ENCODE measurements at places on chromosomes 12 and 14.
A peak's percentile ranks its signal among the peaks of the same experiment; 100 is the strongest.

GRCh38 chr12:30514666-30515065 is 181.0 kb downstream of the IPO8 start:
- DNase-seq, result no peak

DNA sequence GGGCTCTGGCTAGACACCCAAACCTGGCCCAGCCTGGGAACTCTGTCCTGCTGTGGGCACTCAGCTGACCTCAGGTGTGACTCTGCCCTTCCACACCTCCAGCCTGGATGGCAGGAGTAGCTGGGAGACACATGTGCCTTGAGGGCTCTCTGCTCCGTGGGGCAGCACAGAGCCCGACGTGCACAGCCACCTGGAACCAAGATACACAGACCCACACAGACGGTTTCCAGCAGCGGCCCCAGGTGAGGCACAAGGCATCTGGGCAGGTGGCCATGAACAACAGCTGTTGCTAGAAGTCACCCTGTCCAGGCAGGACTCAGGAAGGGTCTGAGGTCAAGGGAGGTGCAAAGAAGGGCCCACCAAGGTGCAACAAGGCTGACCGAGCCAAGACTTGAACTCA is 5.9 kb downstream of the DEGS2 start:
- no peak for DNase-seq

DNA sequence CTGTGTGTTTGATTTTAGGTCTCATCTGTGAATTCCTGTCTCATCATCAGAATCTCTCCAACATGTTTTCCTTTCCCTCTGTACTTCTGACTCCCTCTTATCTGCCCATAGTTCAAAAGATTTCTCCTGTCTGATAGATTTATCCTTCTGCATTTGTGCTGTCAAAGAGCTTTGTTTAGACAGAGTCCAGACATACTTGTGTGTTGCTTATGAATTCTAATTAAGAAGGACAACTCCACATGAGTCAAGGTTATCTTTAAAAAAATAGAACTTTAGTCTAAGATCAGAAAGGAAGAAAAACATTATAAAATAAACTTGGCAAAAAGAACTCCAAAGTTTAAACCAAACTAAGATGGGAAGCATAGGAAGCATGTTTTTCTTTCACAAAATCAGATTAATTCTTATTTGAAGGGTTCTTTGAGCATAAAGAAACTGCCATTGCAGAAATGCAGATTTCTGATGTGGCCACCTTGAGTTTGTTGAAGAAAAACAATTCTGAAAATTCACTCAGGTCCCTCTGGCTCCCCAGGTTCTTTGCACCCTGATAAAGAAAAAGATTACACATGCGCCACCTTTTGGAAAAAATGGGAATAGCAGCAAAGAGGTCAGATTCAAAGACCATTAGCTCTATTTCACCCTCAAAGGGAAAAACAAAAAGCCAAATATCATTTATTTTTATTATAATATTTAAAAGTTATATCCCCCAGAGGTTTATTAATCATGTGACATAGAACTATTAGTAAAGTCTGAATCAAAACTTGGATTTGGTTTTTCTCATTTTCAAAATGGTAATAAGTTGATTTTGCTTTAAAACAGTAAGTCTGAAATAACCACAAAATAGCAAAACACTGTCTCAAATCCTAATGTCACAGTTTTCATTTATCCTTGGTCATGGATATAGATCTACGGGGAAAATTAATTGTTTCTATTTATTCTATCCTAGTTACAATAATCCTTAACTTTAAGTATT is 143.7 kb upstream of the DCN start:
- peak; percentile 42 for DNase-seq

DNA sequence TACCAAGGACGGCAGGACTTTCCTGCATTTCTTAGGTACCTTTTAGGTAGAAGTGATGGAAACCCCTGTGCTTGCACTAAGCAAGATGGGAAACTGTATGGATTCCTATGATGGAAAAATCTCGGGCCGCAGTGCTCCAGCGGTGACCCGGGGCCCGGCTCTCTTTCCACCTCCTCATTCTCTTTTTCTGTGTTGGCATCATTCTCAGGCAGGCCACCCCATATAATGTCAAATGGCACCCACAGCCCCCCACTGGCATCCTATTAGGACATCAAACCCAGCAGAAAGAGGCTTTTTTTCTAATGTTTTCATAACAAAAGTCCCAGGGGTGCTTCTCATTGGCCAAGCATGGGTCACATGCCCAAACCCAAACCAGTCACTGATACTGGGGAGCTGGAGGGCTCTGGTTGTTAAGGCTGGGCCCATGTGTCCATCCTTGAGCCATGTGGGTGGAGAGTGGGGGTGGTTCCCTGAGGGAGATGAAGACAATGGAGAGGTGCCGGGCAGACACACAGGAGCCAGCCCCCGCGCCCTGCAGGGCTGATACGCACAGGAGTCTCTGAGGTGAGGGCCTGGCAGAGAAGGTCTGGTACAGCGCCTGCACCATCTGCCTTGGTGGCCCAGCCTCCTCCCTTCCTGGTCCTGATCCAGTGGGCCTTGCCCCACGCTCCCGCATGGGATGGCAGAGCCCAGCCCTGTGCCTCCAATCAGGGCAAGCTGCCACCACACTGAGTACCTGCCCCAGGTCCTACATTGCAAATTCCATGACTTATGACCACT is 142.1 kb downstream of the CALM1 start:
- DNase-seq, result no peak

GRCh38 chr12:62647586-62647985 is 181.0 kb downstream of the MON2 start:
- DNase-seq, result no peak

- no peak for DNase-seq
These were observed 987.8 kb upstream of the USP15 start for GRCh38 chr12:61272441-61272840.

- no peak for DNase-seq
These were observed 46.0 kb downstream of the KCNK10 start for GRCh38 chr14:88276923-88277596.

DNA sequence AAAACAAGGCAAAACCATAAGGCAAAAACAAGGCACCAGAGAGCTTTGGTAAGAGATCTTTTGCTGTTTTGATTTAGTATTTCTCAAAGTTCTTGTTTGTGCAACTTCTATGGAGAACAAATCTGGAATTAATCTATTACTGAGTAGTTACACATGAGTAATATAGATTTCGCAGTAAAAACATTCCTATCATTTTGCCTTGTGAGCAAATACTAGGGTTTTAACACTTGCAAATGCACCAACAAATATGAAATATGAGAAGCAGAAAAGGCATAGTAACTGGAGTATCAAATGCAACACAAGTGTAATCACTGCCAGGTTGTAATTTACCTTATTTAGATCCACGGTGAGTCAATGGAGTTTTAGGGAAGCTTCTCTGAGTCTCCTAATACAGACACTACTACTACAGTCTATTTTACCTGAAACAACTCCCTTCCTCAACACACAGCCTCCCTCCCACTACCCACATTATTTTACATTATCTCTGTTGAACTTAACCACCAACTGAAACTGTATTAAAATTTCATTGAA is 324.1 kb downstream of the FLRT2 start:
- DNase-seq, result no peak

Measured in SW 1271 (cell line).